ENCODE measurements at places on chromosomes 12 and 14.

DNA sequence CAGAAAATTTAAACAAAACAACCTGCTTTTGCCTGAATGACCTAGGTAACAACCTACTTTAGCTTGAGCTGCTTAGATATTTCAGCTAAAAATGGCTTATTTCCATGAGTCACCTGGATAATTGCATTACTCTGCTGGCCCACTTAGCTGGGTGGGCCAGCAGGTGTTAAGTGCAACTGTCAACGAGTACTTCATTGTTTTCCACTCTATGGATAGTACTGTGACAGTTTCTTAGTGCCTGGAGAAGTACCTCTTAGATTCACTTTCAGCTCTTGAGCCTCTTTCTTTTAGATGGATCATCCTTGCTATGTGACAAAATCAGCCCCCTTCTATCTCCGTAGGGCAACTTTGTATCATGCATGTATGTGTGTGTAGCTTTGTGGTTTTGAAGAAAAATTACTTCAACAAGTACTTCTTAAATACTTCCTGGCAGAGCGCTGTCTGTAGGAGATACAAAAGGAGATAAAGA is 368.2 kb upstream of the ATP2B1 start:
- no peak for DNase-seq

- DNase-seq: peak; percentile 18
Measured at GRCh38 chr14:50778721-50779483, 52.1 kb downstream of the NIN start.

DNA sequence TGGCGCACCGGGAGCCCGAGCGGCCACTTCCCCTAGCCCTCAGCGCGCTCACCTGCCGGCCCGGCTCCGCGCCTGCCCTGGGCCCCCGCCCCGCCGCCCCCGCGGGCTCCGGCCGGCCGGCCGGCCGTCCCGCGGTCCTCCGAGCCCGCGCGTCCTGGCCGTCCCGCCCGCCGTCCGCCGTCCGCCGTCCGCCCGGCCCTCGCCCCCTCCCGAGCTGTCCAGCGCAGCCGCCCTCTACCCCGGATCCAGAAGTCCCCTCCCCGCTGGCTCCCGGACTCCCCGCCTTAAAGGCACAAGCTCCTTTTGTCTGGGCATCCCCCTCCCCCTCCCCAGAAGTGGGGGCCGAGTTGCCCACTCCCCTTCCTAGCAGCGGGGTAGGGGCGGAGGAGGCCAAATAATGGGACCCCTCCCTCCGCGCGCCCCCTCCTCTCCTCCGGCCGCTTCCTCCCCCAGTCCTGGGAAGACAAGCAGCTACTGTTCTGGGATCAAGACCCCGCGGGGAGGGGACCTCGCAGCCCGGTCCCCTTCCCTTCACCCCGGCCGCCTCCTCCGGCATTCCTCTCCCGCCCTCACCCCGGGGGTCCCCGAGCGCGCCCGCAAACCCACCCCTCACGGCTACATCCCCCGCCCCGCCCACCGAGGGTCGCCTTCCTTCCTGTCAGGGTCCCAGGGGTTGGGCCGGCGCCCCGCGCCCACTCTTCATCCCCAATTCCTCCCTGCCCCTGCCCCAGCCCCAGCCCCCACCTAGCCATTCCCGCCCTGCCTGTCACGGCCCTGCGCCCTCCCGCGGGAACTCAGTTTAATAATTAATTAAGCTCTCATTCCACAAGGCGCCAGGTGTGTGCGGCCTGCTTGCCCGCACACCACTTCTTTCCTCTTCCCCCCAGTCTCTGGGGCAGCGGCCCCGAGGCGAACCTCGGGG is at the start of gene ADCY6:
Gene ADCY6, minus strand, starts transcription at position 236 of the 922 bp plus-strand sequence. CDS start 5,655 bp downstream, outside the sequence.
- DNase-seq: no peak

GRCh38 chr12:41122894-41123293 is 65.2 kb upstream of the PDZRN4 start:
- DNase-seq: no peak

DNA sequence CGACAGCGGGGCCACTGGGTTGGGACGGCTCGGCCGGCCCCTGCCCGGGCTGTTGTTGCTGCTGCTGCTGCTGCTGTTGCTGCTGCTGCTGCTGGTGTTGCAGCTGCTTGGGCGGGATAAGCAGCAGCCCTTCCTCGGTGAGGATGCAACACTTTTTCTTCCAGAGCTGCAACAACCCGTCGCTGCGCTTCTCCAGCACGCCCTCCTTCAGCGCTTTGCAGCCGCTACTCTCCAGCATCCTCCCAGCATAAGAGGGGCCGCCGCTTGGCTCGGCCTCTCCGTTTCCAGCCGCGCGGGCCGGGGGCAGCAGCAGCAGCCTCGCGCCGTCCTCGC is 529 bp downstream of the PHLDA1 start:
- DNase-seq: peak; percentile 89

DNA sequence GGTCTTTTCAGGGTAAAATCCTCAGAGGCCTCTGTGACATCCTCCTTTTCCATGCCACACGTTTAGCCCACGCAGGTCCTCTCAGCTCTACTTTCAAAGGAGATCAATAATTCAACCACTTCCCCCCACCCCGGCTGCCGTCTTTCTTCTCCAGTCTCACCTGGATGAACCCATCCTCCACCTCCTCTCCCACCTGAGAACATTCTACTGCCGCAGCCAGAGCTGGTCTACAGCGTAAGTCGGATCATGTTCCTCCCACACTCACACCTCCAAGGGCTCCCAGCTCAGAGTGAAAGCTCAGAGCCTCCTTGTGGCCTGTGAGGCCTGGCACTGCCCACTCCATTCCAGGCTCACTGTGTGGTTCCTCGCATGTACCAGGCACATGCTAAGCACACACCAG is 246.6 kb downstream of the CHST11 start:
- no peak for DNase-seq

DNA sequence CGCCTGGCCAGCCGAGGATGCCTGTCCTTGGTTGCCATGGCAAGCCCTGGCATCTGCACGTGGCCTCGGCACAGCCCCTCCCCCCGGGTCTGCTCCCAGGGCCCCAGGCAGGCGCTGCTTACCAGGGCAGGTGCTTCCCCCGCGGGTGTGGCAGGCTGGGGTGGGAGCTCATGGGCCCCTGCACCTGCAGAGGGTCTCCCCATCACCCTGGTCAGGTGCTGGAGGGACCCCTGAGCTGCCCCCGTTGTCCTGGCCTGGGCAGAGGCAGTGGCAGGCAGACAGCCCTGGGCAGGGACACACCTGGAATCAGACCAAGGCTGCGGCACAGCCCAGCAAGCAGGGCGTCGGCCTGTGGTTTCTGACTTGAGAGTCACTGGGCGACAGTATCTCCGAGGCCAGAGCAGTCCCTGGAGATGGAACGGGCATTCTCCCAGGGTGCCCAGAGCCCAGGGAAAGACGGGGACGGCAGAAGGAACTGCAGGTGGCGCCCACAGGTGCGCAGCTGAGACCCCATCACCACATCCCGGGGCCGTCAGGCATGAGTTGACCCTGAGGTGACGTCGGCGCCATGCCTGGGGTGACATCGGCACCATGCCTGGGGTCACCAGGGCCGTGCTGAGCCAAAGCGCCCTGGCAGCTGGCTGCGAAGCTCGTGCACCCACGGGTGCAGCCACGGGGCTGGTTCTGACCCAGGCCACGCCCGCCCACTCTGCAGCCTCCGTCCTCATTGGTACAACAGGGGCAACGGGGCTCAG is 56.1 kb upstream of the FBRSL1 start:
- DNase-seq: no peak

DNA sequence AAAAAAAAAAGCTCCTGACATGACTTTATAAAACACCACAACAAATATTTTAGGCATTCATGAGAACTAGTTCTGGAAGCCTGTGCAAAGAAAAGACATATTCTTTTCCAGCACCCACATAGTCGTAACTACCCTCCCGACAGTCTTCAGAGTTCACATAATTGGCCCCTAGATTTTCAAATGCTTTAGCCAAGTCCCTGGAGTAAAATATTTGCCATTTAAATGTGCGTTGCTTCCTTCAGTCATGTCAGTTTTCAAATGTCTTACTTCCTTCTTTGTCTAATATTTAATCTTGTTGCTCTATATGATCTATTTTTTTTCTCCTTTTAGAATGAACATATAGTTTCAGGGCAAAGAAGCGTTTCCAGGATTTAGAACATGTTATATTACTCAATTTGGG is 66.8 kb upstream of the KRAS start:
- DNase-seq: no peak

- DNase-seq: no peak
Measured at GRCh38 chr12:9227950-9228349, 19.8 kb upstream of the PZP start.

- DNase-seq: no peak
Measured at GRCh38 chr14:38078393-38078792, 129.3 kb upstream of the SSTR1 start.

GRCh38 chr12:30994274-30994673 is 67.7 kb downstream of the TSPAN11 start:
- DNase-seq: no peak

GRCh38 chr12:28035500-28035899 is 63.0 kb upstream of the PTHLH start:
- DNase-seq: no peak

DNA sequence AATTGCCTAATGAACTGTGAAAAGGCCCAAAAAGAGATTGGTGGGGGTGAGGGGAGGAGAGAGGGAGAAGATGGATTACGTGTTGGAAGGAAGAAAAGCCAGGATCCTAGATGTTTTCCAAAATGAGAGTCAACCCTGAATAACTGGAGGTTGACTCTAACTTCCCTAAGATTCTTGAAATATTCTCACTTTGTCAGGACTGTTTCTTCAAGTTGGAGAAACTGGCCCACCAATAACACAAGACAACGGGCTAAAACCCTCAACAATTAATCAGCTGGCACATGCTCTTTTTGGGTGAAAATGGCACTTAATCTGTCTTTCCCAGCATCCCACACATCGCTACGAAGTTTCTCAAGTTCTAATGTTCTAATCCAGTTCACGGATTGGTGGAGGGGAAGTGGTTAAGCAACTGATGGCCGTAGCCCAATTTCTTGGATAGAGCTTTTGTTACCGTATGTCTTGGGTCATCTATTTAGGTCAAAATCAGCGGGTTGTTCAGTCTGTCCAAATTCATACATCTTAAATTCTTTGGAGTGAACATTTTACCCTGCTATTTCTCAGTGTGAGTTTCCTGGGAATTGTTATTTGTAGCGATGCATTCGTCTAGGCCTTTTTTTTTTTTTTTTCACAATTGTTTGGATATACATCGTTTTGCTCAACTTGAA is 49.0 kb downstream of the GPHB5 start:
- no peak for DNase-seq

- DNase-seq: no peak
Measured at GRCh38 chr14:104386151-104386841, 193.3 kb upstream of the C14orf180 start.

- DNase-seq: no peak
Measured at GRCh38 chr12:91562476-91562875, 379.9 kb upstream of the DCN start.

GRCh38 chr14:76780360-76780759 is 19.1 kb downstream of the VASH1 start:
- no peak for DNase-seq

- DNase-seq: no peak
Measured at GRCh38 chr12:24359418-24359817, 409.9 kb upstream of the SOX5 start.

DNA sequence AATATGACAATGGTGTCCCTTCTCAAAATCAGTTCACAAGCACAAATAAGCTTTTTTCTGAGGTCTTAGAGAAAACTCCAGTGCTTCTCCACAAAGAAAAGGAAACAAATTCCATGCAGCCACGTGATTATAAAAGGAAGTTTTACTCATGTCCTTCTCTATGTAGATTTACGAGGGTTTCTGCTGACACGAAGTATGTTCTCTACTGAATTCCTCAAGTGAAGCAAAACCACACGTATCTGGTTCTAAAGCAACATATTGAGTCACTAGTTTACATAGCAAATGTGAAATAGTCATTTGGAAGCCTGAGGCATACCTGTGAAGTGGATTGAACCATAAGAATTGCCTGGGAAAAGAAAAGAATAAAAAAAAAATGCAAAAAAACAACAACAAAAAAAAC is 31.9 kb downstream of the BMP4 start:
- no peak for DNase-seq

DNA sequence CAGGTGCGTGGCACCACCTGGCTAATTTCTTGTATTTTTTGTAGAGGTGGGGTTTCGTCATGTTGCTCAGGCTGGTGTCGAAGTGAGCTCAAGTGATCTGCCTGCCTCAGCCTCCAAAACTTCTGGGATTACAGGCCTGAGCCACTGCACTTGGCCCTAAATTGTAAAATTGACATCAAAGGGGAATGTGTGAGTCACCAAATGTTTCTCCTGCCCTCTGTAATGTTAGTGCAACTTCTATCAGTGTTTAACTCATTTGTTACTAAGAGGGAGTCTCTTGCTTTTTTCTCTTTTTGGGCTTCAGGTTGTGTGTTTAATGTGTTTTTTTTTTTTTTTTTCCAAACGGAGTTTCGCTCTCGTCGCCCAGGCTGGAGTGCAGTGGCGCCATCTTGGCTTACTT is 2.3 kb downstream of the TULP3 start:
- no peak for DNase-seq

GRCh38 chr14:52219488-52220084 is 47.9 kb upstream of the PTGDR start:
- DNase-seq: no peak

DNA sequence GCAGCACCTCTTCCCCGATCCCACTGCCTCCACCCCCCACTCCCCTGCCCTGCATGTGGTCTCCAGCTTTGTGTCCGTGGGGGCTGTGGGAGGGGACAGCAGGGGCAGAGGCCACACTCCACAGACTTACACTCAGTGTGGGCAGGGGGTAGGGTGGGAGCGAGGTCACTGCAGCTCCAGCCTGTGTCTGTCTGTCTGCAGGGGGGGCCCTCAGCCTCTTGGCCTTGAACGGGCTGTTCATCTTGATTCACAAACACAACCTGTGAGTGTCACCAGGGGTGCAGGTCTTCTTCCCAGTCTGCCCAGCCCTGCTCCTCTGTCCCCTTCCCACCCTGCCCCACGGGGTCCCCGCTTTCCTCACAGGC is 6.5 kb downstream of the NOC4L start:
- no peak for DNase-seq

- DNase-seq: no peak
Measured at GRCh38 chr14:90720336-90720735, 95.9 kb downstream of the TTC7B start.

DNA sequence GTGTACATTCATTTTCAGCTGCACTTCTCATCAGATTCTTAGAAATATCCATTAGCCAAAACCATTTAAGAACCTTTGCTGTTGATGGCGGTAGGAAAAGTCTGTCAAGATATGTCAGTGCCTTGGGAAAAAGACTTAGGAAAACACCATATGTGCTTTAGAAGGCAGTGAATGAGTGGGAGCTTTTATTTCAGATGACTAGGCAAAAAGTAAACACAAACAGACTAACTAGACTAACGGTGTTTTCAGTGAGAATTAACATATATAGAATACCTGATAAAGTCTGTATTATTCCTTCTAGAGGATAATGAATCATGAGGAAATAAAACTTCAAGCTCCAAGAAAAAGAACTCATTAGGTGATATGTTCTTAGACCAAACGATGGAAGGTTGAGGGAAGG is 418.9 kb downstream of the NAV3 start:
- no peak for DNase-seq

- DNase-seq: peak; percentile 73
Measured at GRCh38 chr14:35814371-35815005, 5.4 kb upstream of the RALGAPA1 start.

GRCh38 chr12:52179396-52179973 is 12.3 kb downstream of the KRT80 start:
- no peak for DNase-seq

- DNase-seq: no peak
Measured at GRCh38 chr12:89384807-89385206, 32.5 kb upstream of the DUSP6 start.
